ENCODE measurements at places on chromosomes 2 and 18.

- DNase-seq, result no peak
Observed at GRCh38 chr18:69674292-69674877, 273.3 kb downstream of the CD226 start.

GRCh38 chr2:232545511-232546375 lies 4.6 kb downstream of the TIGD1 start:
- DNase-seq, result no peak

- no peak for DNase-seq
Observed at GRCh38 chr18:49924293-49924983, 111.1 kb upstream of the ACAA2 start.

DNA sequence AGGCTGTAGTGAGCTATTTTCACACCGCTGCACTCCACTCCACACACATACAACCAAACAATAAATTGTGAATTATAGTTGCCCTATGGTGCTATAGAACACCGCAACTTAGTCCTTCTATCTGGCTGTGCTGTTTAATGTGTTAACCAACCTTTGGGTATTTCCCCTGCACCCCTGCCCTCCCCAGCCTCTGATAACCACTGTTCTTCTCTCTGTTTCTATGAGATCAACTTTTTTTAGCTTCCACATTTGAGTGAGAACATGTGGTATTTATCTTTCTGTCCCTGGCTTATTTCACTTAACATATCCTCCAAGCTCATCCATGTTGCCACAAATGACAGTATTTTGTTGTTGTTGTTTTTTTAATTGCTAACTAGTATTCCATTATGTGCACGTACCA lies 32.5 kb downstream of the TET3 start:
- no peak for DNase-seq

- no peak for DNase-seq
Observed at GRCh38 chr2:118148133-118148532, 59.9 kb downstream of the INSIG2 start.

DNA sequence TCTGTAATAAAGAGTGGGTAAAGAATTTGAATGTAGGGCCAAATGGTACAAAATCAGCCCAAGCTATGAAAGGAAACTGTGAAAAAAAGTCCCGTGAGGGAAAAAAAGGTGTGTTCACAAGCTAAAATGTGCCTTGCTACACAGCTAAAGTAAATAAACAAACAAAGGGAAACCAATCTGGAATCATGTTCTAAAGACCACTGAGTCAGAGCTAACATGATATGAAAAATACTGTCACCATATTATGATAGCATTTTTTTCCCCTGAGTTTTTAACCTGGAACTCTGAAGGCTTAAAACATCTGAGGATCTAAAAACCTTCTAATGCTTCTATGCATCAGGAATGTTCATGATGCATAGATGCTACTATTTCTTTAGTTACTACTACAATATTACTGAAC lies 58.8 kb downstream of the SCN1A start:
- DNase-seq, result no peak

- no peak for DNase-seq
Observed at GRCh38 chr2:60119778-60120177, 433.7 kb downstream of the BCL11A start.

GRCh38 chr2:1730015-1730927 lies 14.0 kb downstream of the PXDN start:
- DNase-seq, result no peak

GRCh38 chr2:55141572-55142413 lies 90.3 kb downstream of the CLHC1 start:
- DNase-seq, result no peak

DNA sequence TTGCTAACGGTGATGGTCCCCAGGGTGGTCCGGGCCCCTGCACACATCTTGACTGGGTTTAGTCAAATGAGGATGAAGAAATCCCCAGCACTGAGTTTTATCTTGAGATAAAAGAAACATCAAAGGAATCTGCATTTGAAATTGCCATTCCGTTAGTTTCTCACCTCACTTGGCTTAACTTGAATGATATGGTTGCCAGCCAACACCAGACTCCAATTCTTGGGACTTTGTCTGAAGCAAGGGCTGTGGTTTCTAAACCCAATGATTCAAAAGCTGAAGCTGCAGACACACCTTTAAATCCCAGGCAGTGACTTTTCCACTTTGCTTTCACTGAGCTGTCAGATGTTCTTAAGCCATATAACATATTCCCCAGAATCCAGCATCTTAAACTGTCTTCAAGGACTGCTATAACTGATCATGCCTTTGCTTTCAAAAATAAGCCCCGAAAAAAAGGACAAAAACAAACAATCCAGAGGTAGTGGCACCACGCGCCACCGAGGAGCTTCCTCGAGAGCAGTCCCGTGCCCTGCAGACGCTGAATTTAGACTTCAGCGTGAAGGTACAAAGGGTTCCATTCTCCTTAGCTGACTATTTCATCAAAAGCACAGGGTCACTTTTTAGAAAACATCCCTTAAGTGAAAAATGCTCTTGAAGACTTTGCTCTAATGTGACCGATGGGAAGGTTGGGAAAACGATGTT lies 189.3 kb downstream of the HDAC4 start:
- DNase-seq, result no peak

- no peak for DNase-seq
Observed at GRCh38 chr2:136328207-136328795, 210.4 kb upstream of the CXCR4 start.

DNA sequence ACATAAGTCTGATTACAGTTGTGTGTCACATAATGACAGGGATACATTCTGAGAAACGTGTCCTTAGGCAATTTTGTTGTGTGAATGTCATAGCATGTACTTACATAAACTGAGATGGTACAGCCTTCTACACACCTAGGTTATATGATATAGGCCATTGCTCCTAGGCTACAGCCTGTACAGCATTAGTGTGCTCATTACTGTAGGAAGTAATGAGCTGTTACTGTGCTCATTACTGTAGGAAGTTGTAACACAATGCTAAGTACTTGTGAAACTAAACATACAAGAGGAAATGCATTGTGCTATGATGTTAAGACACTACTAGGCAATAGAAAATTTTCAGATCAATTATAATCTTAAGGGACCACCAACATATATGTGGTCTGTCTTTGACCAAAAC lies 72.8 kb downstream of the UPP2 start:
- DNase-seq, result no peak

GRCh38 chr18:44804033-44804432 lies 123.3 kb downstream of the SETBP1 start:
- no peak for DNase-seq

GRCh38 chr18:50737127-50737526 lies 82.7 kb downstream of the MRO start:
- DNase-seq, result no peak

GRCh38 chr2:223536546-223536945 lies 65.6 kb downstream of the SCG2 start:
- DNase-seq, result no peak

DNA sequence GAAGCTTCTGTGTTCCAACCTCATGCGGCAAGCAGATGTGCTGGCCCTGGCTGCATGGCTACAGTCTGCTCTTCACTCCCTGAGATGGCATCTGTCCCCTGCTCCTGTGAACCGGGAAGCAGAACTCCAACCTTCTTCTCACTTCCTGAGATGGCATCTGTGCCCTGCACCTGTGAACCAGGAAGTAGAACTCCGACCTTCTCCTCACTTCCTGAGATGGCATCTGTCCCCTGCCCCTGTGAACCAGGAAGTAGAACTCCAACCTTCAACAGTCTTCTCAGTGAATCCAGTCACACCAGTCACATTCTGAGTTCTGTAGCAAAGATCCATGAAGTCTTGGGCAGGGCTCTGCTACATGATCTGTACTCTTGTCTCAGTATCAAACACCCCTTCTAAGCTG lies 887.2 kb upstream of the KLHL29 start:
- no peak for DNase-seq

- DNase-seq, result no peak
Observed at GRCh38 chr2:32067549-32067948, 4.2 kb downstream of the SPAST start.

DNA sequence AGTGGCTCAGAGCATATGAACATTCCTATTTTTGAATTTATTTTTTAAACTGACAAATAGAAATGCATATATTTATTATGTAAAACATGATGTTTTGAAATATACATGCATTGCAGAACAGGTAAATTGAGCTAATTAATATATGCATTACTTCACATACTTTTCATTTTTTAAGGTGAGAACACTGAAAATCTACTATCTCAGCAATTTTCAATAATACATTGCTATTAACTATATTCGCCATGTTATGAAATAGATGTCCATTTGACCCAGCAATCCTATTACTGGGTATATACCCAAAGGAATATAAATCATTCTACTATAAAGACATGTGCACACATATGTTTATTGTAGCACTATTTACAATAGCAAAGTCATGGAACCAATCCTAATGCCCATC lies 717.7 kb upstream of the PIK3C3 start:
- no peak for DNase-seq

GRCh38 chr2:216596980-216597509 lies 36.2 kb upstream of the IGFBP2 start:
- no peak for DNase-seq

DNA sequence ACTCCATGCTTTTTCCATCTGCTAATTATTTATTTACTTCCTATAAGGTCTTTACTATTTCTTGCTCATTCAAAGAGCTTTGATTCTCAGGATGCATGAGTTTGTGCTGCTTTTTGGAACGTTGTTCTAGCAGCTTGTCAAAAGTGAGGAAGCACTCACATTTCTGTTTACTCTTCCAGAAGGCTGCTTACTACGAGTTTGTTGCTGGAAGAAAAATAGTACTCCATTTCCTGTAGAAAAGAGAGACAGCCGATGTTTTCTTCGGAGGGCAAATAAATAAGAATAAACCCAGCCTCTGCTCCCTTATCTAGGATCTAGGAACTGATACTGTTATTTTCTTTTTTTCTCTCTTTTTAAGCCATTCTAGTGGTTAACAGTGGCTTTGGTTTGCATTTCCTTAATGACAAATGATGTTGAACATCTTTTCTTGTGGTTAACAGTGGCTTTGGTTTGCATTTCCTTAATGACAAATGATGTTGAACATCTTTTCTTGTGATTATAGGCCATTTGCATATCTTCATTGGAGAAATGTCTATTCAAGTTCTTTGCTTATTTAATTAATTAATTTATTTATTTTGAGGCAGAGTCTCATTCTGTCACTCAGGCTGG lies 20.5 kb downstream of the CYP27A1 start:
- DNase-seq, result no peak

DNA sequence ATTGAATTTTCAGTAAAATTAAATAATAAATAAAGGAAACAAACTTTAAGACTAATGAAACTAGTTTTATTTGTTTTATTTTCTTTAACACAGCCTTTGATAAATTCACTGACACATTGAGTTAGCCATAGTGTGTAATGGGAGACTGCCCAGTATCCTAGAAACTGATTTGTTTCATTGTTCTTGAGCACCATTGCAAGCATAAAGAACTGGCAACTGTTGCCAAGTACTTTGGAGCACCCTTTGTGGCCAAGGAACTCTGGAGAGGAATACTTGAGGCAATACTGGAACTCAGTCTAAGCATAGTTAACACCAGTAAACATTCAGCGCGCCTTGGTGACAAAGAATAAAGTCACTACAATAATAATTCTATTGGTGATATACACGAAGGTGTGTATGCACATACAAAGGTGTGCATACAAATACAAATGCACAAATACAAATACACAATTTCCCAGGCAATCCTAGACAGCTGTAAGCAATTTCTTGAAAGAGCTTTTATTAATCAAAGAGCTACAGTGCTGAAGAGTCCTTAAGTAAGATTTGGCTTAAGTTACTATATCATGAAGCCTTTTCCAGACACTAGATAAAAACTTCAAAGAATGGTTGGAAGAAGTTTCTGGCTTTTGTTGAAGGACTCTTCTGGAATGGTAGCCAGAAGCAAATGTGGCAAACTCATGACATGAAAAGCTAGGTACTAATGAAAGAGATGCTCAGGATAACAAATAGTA lies 1371.2 kb downstream of the LRP1B start:
- no peak for DNase-seq

GRCh38 chr2:26979741-26980140 lies 9.3 kb downstream of the MAPRE3 start:
- DNase-seq, result no peak

GRCh38 chr2:72959995-72960981 lies 43.0 kb downstream of the EMX1 start:
- no peak for DNase-seq

DNA sequence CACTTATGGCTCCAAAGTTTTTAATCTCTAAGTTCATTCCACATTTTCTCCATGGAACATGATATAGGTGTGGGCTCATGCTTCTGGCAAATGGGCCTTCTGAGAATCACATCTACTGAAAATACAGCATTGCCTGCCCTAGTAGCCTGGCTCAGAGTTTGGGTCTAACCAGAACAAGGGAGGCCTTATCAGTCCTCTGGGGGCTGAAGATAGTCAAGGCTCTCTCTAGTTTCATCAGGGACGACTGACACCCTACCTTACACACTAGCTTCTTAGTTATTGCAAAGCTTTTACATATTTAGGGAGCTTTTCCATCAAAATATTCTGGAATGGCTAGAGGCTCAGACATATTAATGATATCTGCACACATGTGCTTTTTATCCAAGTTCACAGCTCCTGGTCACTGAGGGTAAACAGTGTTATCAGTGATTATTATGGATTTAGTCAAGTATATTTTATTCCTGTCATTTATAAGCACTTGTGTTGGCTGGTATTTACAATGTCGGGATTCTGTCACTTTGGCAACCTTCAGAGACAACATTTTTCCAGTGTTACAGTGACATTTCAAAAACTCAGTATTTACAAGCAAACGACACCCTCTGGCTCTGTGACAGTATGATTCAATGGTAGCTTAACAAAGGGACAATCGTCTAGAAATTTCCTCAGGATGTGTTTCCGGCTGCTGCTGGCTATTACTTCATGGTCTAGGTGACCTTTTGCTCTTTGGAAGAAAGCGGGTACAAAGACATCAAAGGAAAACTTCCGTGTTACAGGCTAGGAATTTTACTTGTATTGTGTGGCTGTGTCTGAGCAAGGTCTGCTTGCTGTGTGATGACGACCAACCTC lies 200.6 kb downstream of the TCF4 start:
- DNase-seq, result no peak

GRCh38 chr18:37368110-37368954 lies 197.3 kb downstream of the CELF4 start:
- no peak for DNase-seq

DNA sequence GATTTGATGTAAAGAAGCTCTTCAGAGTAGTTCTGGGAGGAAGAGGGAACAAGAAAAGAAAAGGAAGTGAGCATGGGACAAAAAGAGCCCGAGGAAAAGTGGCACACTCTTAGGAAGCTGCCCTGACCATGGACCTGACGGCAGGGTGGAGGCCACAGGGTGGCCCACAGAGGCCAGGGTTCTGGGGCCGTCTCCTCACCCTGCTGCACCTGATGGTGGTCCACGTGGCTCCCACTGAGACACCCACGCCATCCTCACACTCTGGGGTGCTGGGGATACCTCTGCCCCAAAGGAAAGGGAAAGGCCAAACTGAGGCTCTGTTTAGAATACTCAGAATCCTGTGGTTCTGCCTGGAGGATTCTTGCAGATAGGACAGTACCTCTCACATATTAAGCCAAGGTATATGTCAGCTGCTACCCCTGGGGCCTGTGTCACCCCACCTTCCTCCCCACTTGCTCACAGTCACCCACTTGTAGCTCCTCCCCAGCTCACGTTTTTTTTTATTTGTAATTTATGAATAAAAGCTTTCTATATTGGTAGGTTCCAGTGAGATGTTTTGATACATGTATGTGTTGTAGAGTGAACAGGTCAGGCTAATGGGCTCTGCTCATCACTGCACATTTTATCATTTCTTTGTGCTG lies 171.1 kb downstream of the LDLRAD4 start:
- no peak for DNase-seq

- no peak for DNase-seq
Observed at GRCh38 chr2:141364821-141365220, 766.0 kb downstream of the LRP1B start.

- DNase-seq, result no peak
Observed at GRCh38 chr2:216830346-216830745, 29.5 kb downstream of the TNP1 start.

- DNase-seq, result no peak
Observed at GRCh38 chr2:206530727-206531126, 87.4 kb downstream of the ADAM23 start.
